Activated T-helper 1 cell treated with anti-CD3 and anti-CD28 coated beads, Interleukin-12 subunit alpha, Interleukin-12 subunit beta, Interleukin-2, Interleukin-4 antibody, amounts not matched to agents 30 ng/mL and 10 ng/mL and 1 ng/mL, durations not matched to agents 14 hours and 24 hours and 36 hours (primary cell): ENCODE measurements at places on chromosomes 7 and 10. TPM values are rescaled to one million over a fixed set of nuclear protein-coding genes. Genes with fewer than 3 reads are reported as not detected.

DNA sequence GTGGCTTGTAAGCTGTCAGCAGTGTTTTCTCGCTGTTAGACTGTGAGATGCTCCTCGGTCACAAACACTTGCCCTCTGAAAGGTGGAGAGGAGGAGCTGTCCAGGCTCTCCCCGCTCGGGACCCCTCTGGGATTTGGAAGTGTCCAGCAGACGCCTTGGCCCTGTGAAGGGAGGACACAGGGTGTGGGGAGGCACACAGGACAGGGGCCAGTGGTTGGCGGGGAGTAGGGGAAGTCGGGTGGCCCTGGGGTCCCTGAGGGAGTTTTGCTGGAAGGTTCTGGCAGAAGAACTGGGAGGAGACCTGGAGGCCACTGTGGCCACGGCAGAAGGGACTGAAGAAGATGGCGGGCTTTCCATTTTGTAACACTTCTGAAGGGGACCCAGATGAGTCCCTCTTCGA is 47.2 kb upstream of the DPYSL4 start:
- no peak for DNase-seq

The CPED1 gene
- not detected in 2 replicates for total RNA-seq

The SPDYE5 gene
- not detected in 2 replicates for total RNA-seq

DNA sequence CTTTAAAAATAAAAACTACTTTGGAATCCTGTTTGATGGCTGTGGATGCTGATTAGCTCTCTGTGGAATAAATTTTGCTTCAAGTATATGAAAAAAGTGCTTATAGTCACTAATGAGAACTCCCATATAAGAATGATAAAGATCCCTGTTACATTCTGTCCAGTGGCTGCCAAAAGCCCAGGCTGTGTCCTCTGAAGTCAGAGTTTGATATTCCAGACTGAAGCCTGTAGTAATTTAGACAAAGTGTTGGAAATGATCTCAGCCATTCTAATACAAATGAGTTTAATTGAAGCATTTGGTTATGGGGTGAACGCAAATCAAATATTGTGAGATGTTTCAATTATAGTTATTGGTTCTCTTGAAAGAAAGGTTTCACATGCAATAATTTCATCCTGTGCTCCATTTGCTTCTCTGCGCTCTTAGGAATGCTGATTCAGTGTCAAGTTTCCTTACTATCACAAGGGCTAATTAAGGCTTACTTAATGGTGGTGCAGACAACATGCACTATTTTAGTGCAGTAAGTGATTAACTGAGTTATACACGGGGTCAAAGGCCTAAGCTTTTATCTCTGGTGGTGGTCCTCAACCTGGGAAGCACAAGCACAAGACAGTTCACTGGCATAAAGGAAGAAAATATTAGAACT is 867.6 kb downstream of the SORCS1 start:
- no peak for DNase-seq

The LOXL4 gene
- not detected in 2 replicates for total RNA-seq

DNA sequence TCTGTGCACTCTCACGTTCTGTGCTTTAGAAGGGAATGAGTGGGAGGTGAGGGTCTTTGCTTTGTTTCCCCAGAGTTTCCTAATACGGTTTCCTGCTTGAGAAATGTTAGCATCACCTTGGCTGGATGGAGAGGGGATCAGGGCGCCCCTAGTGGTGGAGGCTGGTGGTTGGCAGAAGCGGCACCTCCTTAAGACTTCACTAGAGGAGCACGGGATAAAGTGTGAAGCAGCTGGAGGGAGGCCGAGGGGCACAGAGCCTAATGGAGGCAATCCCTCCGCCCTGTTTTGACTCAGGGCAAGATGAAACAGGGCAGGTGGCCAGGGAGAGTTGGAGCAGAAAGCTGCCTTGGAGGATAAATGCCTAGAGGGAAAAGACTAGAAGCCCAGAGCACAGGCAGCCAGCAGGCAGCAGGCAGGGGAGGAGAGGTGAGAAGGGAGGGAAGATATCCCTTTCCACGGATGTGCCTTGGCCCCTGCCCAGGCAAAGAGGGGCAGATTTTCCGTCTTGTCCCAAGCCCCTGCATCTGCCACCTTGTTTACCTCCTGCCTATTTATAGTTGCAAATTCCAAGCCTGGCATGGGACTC is 56.0 kb upstream of the BTRC start:
- DNase-seq, result peak; percentile 46

DNA sequence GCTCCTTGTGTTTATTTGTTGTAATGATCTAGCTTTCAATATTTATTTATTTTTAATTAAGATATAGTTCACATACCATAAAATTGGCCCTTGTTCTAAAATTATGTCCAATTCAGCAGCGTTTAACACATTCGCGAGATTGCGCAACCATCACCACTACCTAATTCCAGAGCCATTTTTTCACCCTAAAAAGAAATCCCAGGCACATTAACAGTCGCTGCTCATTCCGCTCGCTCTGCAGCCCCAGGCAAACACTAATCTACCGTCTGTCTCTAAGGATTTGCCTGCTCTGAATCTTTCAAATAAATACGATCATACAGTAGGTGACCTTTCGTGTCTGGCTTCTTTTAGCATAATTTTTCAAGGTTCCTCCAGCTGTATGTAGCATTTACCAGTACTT is 616.7 kb downstream of the CALN1 start:
- no peak for DNase-seq

GRCh38 chr10:28241741-28242399 is 61.0 kb downstream of the MPP7 start:
- peak; percentile 4 for DNase-seq

GRCh38 chr10:17523917-17524316 is 69.5 kb upstream of the ST8SIA6 start:
- no peak for DNase-seq

DNA sequence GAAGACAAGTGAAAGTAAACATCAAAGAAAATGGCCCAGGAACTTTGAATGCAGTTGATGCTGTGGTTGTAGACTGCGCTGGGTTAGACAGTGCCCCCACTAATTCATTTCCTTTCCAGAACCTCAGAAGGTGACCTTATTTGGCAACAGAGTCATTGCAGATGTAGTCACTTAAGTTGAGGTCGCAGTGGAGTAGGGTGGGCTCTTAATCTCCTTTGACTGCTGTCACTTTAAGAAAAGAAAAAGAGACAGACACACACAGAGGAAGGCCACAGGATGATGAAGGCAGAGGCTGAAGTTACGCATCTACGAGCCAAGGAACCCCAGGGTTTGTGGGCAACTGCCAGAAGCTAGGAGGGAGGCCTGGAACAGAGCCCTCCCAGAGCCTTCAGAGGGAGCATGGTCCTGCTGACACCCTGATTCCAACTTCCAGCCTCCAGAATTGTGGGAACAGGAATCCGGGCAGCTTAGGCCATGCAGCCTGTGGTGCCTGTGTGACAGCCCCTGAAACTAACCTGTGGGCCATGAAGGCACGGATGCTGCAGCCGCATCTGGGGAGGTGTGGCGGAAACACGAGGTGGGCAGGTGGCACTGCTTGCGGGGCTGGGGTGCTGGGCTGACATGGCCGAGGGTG is 107.6 kb downstream of the PRKAG2 start:
- peak; percentile 12 for DNase-seq

The SORBS1 gene
- total RNA-seq, result 0.59 and 0.73 TPM in 2 replicates

DNA sequence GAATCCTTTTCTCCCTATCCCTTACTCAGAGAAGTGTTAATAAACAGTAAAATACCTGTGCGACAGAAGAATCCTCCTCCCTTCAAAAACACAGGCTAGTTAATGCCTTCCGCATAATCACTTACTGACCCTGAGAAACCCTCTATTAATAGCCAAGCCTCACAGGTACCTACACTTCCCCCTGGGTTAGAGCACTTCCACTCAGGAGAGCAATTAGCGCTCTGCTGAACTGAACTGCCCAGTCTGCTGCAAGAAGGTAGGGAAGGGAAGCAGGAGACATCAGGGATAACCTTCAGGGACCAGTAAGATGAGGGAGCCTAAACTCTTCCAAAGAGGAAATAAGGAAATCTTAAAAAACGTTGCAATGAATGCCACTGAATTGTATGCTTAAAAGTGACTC is 39.6 kb downstream of the KIAA1549 start:
- DNase-seq, result no peak

The FAM237B gene
- total RNA-seq, result not detected in 2 replicates

DNA sequence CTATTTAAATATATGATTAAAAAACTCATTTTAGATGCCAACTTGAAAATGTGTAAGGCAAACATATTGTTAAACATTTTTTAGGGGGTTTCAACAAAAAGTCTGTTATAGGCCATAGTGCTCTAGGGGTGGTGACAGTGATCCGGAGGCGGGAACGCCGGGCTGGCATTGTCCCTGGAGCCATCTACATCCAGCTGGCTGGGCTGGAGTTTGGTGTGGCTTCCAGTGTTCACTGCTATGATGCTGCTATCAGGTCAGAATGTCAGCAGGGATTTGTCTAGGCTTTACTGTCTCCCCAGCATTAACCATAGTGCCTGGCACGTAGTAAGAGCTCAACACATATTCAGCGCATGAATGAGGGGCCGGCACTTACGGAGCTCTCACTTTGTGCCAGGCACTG is 1.9 kb upstream of the SLC18A2 start:
- DNase-seq, result no peak

The FEZF1 gene
- total RNA-seq, result not detected in 2 replicates

- no peak for DNase-seq
These were observed 461.6 kb upstream of the VSTM2A start for GRCh38 chr7:54080525-54080924.

The HTR7 gene
- not detected in 2 replicates for total RNA-seq

The MUC3A gene
- not detected in 2 replicates for total RNA-seq

GRCh38 chr10:117666166-117666565 is 123.6 kb downstream of the EMX2 start:
- no peak for DNase-seq

- no peak for DNase-seq
These were observed 207.0 kb downstream of the MLLT10 start for GRCh38 chr10:21740989-21741388.

DNA sequence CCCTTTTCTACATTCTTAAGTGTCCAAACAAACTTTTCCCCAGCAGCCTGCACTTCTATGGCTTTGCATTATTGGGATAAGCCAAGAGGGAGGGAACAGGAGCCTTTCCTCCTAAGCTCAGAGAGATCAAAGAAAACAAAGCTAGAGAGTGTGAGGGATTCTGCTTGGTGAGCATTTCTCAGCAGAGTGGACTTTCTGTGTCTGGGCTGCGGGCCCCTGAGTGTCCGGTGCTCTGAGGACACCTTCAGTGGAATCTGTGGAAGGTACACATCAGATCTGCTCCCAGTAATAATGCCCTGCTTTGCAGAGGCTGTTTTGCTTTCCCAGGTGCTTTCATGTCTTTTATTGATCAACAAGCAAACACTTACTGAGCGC is 50.2 kb downstream of the KCNMA1 start:
- DNase-seq, result no peak
